ENCODE measurements at places on chromosomes 13 and 19.
A peak's percentile ranks its signal among the peaks of the same experiment; 100 is the strongest.

- peak; percentile 96 for DNase-seq
These were observed 6.8 kb downstream of the ANO8 start for GRCh38 chr19:17327654-17328516.

DNA sequence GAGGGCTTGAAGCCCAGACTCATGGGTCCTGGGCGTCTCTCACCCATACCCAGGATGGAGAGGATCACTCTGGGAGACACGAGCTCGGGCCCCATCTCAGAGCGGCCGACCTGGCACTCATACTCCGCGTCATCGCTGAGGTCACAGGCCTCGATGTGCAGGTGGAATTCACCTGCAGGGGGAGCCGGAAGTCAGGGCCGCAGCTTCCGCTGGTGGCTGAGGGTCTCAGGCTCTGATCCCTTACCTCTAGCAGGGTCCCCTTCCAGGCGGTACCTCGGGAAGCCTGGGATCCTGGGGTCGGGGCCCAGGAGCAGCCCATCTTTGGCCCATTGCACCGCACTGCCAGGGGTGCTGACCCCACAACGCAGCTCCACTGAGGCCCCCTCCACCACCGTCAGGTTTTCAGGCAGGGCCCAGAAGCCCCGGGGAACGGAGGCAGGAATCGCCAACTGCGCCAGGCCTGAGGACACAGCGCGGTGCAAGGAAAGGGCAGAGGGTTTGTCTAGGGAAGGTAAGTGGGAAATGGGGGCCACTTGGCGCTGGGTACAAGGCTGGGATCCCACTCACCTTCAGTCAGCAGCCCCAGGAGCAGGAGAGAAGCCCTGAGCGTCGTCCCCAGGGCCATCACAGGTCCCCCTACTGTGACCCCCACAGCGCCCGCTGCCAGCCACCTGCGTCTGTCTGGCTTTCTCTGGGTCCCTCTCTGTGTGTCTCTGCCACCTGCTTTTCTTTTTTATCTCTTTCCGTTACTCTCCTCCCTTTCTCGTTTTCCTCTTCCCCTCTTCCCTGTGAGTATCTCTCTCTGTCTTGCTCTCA is 883 bp downstream of the NPHS1 start:
- peak; percentile 84 for DNase-seq

- DNase-seq: no peak
These were observed 164.4 kb downstream of the TM9SF2 start for GRCh38 chr13:99665711-99666110.

- no peak for DNase-seq
These were observed 5.8 kb downstream of the SLC39A3 start for GRCh38 chr19:2733930-2734588.

- DNase-seq: peak; percentile 79
These were observed 6.1 kb downstream of the STK11 start for GRCh38 chr19:1211494-1212234.

DNA sequence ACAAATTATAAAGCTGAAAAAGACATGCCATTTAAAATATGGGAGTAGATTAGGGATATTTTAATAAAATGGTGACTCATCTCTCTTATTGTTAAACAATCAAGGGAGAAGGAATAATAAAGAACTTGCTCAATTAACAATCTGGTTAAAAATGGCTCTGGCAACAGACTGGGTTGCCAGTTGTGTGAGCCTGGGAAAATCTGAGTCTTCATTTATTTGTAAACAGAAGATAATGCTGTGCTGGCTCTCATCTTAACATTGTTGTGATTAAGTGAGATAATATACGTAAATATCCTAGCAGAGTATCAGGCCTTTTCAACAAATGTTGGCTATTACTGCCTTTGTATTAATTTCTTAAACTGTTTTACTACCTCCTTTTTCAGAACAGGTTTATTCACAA is 453.3 kb downstream of the DIAPH3 start:
- no peak for DNase-seq

DNA sequence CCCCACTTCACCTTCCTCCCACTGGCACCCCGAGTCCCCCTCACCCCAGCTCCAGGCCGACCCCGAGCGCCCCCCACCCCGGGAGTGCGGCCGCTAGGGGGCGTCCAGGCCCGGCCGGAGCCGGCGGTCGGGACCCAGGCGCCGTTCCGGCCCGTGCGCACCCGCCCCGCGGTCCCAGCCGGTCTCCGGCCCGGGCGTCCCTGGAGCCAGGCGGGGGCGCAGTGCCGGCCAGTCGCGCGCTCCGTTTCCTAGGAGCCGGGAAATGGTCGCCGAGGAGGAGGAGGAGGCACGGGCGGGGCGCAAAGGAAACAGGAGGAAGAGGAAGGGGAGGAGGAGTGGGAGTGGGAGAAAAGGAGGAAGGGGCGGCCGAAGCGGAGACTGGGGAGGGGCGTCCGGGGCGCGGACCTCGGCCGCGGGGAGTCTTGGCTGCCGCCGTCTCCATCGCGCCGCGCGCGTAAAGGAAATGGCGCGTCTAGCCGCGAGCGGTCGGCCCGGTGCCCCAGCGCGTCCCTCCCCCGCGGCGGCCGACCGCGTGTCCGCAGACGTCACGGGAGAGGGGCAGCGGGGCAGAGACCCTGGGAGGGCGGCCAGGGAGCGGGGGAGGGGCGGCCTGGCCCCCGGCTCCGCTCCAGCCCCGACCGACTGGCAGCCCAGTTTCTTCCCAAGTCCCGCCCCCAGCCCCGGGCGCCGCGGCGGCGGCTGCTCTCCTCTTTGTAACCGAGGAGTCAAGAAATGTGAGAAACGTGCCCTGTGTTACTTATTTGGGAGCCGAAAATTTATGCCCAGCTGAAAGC is 1.1 kb upstream of the KCTD15 start:
- DNase-seq: peak; percentile 88

DNA sequence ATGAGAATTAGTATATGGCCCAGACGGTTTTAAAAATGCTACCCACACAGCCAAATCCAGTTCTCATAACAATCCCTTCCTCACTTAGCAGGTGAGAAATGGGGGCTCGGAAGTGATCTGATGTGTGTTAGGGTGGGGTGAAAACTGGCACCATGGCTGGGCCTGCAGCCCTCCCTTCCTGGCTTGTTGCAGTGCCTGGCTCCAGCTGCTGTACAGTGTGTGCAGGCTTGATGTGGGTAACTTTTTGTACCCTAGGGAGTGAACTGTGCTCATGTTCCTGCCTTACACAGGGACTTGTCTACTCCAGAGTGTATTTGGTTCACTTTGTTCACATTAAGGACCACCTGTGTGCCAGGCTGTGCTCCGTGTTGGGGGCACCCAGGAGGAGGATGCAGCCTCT is 177.2 kb downstream of the LMO7 start:
- DNase-seq: no peak

DNA sequence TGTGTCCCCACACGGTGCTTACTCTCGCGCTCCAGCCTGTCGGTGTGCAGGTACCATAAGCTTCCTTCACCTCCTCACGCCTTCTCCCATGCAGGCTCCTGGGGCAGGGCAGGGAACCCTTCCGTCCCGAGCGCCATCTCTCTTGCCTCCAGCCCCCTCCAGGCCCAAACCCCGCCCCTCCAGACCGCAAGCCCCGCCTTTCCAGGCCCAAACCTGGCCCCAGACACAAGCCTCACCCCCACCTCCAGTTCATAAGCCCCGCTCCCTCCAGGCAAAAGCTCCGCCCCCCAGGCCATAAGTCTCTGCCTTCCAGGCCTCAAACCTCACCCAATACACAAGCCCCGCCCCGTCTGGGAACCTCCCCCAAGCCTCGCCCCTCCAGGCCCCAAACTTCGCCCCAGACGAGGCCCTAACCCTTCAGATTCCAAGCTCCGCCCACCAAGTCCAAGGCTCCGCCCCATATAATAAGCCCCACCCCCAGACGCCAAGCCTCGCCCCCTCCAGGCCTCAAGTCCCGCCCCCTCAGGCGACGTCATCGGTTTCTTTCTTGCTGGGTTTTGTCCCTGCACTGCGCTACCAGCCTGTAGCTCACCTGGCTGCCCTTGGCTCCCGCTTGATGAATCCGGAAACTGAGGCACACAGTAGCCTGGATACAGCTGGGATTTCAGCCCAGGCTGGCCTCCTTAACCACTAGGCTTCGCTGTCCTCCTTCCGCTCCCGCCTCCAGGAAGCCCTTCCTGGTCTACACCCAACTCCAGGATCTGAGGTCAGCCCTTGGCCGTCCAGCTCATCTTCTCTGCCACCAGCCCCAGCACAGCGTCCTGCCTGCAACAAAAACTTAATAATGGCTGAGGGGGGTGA is 16.1 kb downstream of the MKNK2 start:
- DNase-seq: peak; percentile 98

GRCh38 chr13:97249796-97250495 is 27.8 kb downstream of the MBNL2 start:
- no peak for DNase-seq

- no peak for DNase-seq
These were observed 180.4 kb downstream of the DNAJC15 start for GRCh38 chr13:43203781-43204180.

- peak; percentile 84 for DNase-seq
These were observed at the start of gene TPGS1 for GRCh38 chr19:507286-508203. Gene TPGS1 (plus strand): TSS chr19:507497. CDS start chr19:507507, 10 bp downstream.

DNA sequence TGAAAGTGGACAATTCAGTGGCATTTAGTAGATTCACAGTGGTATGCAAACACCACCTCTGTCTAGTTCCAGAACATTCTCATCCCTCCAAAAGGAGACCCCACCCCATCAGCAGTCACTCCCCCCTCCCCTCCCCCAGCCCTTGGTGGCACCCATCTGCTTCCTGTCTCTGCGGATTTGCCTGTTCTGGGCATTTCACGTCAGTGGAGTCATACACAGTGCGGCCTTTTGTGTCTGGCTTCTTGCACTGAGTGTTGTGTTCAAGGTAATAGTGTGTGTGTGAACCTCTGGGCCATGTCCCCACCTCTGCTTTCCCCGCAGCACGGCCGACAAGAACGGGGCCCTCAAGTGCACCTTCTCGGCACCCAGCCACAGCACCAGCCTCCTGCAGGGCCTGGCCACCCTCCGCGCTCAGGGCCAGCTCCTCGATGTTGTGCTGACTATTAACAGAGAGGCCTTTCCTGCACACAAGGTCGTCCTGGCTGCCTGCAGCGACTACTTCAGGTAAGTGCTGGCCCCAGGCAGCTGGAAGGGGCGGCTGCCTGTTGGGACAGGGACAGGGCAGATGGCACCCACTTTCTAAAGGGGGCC is 19.4 kb upstream of the CRTC1 start:
- DNase-seq: no peak

DNA sequence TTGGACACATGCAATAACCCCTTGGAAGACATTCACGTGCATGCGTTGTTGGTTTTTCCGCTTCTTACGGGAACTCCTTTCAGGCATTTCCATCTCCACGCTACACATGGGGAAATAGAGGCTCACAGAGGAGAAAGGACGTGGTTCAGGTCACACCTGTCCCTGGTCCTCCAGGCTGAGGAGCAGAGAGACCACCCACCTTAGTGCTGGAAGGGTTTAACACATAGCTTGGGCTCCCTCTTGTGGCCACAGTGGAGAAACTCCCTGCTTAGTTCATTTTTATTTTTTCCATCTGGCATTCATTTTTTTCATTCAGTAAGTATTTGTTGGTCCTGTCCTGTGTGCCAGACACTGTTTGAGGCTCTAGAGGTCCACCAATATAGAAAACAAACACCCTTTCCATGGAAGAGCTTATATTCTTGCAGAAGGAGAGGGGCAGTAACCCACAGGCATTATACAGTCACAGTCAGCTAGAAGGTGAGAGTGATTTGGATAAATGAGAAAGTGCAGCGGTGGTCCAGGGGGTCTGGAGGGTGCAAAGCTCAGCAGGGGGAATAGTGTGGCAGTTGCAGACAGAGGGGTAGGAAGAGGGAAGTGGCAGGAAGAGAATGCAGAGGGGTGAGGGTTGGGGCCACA is 24.2 kb upstream of the TTYH1 start:
- DNase-seq: peak; percentile 82

DNA sequence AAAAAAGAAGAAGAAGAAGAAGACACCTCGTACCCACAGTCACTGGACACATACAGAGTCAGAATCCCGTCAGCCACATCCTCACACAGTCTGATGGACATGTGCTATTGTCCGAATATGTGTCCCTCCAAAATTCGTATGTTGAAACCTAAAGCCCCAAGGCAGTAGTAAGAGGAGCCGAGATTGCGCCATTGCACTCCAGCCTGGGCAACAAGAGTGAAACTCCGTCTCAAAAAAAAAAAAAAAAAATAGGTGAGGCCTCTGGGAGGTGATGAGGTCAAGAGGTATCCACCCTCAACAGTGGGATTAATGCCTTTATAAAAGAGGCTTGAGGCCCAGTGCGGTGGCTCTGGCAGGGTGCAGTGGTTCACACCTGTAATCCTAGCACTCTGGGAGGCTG is 2.6 kb upstream of the DENND1C start:
- DNase-seq: no peak

DNA sequence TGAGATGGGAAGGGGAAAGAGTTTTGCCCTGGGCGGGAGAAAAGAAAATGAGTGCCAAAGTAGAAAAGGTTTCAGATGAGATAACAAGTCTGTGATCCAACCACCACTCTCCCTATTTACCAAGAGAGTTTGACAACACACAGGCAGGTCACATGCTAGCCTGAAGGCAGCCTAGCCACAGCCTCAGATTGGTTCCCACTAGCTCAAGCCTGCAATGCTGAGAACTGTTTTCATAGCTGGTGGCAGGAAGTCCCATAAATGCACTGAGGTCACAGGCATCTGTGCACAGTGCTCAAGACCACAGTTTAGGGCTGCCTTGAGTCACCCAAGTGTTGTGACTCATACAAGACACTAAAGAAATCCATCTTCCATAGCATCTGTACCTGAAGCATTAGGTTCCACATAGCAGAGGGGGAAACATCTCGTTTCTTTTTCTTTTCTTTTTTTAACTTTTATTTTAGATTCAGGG is 18.5 kb upstream of the POP4 start:
- DNase-seq: no peak

- no peak for DNase-seq
These were observed 1761.8 kb downstream of the SLITRK5 start for GRCh38 chr13:89432997-89433396.

GRCh38 chr19:56566904-56567273 is 379 bp upstream of the ZNF470 start:
- DNase-seq: peak; percentile 49

- DNase-seq: no peak
These were observed 14.5 kb downstream of the FFAR2 start for GRCh38 chr19:35462476-35462953.

GRCh38 chr19:33406521-33407139 is 33.1 kb downstream of the CEBPG start:
- DNase-seq: peak; percentile 89

Data from H9 (cell line).